ENCODE measurements at places on chromosomes 1 and 21. TPM values are rescaled to one million over a fixed set of nuclear protein-coding genes. Genes with fewer than 3 reads are reported as not detected.

Gene SPRR2G
- total RNA-seq: not detected

DNA sequence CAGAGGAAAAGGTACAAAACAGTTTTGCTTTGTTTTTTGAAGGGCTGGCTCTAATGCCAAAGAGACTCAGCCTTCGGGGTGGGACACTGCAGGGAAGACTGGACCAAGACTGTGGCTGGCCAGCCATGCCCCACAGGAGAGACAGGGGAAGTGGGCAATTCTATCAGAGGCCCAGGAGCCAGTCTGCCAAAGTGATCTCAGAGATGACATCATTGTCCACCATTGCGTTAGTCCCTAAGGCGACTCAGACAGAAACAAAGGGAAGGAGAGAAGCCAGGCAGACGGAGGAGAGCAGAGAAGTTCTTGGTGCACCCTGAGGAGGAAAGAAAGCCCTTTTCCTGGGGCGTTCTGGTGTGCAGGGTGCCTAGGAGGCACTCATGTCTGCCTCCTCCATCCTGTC lies 26.4 kb downstream of the OPTC start:
- DNase-seq: peak; percentile 59

- DNase-seq: no peak
Measured at GRCh38 chr1:35379317-35380000, 111.0 kb downstream of the ZMYM4 start.

DNA sequence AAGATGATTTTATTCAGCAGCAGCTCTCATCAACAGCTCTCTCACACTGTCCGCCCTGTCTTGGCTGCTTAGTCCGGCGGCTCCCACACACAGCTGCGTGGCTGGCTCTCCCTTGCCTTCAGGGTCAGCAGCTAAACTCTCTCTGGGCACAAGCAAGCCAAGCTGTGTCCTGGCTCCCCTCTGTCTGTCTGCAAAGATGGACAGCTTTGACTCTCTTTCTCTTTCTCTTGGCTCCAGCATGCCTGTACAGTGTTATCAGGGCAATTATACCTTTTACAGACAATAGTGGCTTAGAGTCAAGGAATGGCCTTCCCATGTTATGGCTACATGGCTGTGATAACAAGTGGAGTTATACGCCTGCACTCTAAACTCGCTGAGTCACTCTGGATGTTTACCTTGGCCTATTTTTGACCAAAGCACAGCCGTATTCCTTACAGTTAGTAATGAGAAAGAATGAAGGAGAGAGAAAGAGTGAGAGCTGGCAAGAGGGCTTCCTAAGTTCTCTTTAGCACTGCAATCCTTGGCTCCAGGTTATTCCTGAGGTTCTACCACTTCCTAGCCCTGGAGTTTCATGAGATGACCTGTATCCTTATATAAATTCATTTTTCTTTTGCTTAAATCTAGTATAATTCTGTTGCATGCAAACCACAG lies 59.9 kb upstream of the ZSWIM5 start:
- DNase-seq: peak; percentile 76

- DNase-seq: no peak
Measured at GRCh38 chr1:97254731-97255463, 533.3 kb downstream of the PTBP2 start.

- peak; percentile 51 for DNase-seq
Measured at GRCh38 chr1:15820478-15820877, 13.0 kb upstream of the UQCRHL start.

DNA sequence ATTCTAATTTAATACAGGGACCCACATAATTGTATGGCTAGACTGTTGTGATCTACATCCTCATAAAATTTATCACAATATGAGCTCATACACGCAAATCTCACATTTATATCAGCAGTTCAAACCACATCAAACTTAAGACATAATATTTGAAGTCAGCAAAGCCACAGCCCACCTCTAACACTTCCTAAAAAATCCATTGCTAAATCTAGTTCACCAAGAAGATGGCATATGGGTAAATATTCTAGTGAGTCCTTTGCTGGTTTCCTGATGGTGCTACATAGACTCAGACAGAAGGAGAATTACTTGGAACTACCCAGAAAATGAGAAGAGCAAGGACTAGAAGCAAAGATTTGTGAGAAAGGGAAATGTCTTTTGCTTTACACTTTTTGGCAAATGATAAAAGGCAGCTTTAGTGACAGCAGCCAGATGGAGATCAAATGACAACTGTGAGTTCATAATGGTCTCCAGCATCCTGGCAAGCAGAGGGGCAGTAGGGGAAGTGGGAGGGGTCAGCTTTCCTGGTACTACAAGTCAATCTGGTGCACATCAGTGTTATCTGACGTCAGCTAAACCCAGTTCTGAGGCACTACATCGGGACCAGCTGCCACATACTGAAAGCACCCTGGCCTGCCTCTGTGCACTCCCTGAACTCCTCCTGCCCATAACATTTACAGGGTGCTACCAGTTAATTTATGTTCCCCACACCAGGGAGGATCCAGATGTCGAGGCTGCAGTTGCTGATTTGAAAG lies 10.6 kb upstream of the GADD45A start:
- DNase-seq: no peak
